ENCODE measurements at places on chromosomes 6 and 20. TPM values are rescaled to one million over a fixed set of nuclear protein-coding genes. Genes with fewer than 3 reads are reported as not detected.
A peak's percentile ranks its signal among the peaks of the same experiment; 100 is the strongest.

The FNDC1 gene
- total RNA-seq = 0.17 TPM

GRCh38 chr6:114121913-114122662 is 151.1 kb upstream of the HDAC2 start:
- DNase-seq = no peak

GRCh38 chr20:61520893-61521460 is 268.9 kb downstream of the CDH4 start:
- no peak for DNase-seq

DNA sequence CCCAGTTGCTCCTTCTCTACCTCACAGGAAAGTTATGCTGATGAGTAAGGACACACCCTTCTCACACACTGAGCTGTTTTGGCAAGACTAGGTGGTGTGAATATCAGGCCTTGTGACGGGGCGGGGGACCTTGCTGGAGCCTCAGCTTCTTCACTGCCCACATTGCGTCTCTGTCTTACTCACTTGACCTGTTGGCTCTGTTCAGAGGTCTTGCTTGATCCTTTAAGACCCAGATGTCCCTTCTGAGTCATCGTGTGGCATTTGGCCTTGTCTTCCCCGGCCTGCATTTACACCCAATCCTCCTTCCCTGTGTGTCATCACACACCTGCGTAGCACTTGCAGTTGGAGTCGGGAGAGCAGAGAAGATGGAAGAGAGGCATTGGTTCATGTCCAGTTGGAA is 8.3 kb upstream of the PRND start:
- DNase-seq = no peak

- no peak for DNase-seq
Observed at GRCh38 chr20:61803416-61803914, 262.2 kb downstream of the TAF4 start.

GRCh38 chr6:7122684-7123083 is 14.9 kb downstream of the RREB1 start:
- DNase-seq = no peak

- no peak for DNase-seq
Observed at GRCh38 chr6:92428448-92428847, 990.9 kb downstream of the EPHA7 start.

The TRIM10 gene
- total RNA-seq = 2.7 TPM

The RCAN2 gene
- 2.2 TPM for total RNA-seq

The CST7 gene
- total RNA-seq = not detected

DNA sequence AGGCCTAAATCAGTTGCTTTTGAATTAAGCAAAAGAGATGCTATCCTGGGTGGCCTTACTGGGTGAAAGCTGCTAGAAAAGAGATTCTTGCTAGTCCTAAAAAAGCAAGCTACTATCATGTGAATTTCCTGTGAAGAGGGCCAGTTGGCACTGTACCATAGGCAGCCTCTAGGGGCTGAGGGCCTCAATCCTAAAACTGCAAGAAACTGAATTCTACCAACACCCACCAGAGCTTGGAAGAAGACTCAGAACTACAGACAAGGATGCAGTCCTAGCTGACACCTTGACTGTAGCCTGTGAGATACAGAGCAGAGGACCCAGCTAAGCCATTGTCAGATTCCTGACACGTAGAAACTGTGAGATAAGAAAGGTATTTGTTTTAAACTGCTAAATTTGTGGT is 24.5 kb downstream of the CLIC5 start:
- DNase-seq = no peak

The GTF2H4 gene
- 70.5 TPM for total RNA-seq

- no peak for DNase-seq
Observed at GRCh38 chr6:45069091-45069490, 259.0 kb upstream of the RUNX2 start.

- DNase-seq = no peak
Observed at GRCh38 chr20:11497545-11497944, 420.1 kb upstream of the BTBD3 start.

DNA sequence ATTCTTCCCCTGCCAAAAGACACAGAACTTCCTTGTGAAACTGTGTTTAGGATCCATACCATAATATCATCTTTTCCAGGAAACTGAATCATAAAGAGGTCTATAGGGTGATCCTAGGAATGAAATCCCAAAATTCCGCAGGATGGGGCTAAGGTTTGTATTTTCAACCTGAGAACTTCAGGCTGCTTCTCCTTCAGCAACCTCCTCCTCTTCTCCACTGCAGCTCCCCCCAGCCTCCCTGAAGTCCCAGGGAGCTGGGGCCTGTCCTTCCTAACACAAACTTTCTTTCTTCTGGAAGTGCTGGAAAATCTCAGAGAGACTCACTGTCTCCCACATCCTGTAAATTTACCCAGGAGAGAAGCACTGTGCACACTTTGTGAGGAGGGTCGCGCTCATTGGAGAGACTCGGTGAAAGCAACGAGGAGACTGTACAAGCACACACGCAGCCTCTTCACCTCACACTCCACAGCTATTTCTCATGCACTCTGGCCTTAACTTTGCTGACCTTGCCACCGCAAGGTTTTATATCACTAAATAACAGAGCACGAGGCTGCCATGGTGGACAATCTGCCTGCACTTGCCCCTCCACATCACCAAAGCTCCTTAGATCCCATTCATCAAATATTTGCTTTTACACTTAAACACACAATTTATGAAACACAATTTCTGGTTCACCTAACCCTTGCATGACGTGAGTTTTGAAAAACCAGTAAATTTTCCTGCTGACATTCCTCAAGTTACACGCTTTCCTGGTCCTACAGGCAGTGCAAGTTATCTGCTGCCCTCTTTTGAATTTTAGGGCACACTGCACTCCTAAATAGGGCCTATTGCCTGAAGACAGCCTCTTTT is 14.3 kb downstream of the ID4 start:
- peak; percentile 72 for DNase-seq

DNA sequence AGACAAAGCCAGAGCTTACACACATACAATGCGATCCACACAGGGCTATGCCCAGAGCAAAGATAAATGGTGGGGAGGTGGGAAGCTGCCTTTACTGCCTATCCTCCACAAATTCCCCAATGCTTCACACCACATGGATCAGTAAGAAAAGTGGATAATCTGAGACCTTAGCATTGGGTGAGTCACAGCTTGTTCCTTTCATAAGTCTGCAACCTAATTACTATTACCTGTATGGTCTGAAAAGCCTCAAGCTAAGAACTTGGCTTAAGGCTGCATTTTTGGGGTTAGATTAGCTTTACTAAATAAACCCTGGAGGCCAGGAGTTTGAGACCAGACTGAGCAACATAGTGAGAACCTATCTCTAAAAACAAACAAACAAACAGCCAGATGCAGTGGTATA is 66.0 kb upstream of the BTBD3 start:
- no peak for DNase-seq

- DNase-seq = no peak
Observed at GRCh38 chr6:127022302-127022701, 96.2 kb upstream of the RSPO3 start.

DNA sequence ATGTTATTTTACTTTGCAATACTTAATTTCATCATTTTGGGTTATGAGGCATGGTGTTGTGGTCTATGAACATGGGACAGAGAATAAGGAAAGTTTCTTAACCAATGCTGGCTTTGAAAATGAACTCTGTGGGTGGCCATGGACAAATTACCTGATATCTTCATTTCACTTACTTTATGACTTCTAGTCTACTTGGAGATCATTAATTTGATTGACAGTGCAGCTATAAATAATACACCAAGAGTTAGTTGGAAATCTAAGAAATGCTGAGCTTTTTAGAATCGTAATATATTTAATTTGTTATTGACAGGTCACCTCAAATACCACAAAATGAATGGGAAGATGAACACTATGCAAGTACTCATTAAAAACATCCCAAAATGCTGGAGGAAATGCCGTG is 140.4 kb downstream of the CENPW start:
- DNase-seq = no peak

DNA sequence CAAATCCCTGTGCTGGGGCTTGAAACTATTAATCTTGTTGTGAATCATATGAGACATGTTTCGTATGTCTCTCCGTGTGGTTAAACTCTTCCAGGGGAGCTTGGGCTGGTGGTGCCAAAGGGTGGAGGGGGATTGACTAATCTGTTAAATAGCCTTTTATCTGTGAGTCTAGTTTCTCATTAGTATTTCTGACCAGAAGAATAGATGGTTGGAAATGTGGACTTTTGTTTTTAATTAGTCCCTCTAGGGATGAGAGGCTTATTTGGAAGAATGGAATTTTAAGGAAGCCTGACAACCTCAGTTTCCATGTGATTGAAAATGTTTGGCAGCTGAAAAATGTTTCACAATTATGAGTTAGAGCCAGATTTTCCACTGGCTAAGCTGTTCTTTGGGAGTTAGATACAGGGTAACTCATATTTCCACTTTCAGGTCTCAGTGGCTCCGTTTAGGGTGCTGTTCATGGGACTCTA is 117.3 kb downstream of the BCKDHB start:
- no peak for DNase-seq

DNA sequence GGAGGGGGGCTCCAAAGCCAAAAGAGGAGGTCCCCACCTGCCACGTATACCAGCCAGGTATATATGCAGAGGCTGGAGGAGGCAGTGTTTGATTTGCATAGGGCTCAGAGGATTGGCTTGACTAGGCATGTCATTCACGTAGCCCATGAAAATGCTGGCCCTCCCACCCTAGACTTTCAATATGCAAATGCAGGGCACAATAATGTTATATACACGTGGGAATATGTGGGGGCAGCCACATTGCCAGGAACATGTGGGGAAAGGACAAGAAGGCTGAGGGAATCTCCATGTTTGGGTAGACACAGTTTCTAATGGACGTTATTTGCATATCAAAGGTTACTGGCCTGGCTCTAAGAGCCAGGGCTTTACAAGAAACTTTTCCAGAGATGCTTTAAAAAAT is 301.8 kb downstream of the FARS2 start:
- DNase-seq = no peak

The TNF gene
- 0.68 TPM for total RNA-seq

DNA sequence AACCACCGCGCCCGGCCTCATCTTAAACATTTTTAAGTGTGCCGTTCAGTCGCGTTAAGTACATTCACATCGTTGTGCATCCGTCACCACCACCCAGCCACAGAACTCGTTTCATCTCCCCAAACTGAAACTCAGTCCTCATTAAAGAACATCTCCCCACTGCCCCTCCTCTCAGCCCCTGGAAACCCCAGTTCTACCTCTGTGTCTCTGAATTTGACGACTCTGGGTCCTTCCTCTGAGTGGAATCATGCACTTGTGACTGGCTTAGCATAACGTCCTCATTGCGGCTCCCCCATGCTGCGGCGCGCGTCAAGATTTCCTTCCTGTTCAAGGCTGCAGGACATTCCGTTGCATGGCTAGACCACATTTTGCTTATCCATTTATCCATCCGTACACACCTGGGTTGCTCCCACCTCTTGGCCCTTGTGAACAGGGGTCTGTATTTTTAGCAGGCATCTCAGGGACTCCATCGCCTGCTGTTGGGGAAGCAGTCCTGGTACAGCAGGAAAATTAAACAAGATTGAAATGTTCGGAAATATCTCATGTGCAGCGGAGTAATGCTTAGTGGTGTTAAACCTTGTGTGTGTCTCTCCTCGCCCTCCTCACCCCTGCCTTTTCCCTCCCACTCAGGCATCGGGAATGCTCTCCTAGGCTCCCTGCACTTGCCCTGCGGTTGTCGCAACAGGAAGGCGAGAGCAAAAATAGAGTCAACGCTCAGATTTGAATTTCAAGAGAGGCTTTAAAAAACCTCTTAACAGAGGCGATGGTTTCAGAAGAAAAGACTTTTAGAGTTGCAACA is 127.9 kb downstream of the PXDC1 start:
- no peak for DNase-seq

DNA sequence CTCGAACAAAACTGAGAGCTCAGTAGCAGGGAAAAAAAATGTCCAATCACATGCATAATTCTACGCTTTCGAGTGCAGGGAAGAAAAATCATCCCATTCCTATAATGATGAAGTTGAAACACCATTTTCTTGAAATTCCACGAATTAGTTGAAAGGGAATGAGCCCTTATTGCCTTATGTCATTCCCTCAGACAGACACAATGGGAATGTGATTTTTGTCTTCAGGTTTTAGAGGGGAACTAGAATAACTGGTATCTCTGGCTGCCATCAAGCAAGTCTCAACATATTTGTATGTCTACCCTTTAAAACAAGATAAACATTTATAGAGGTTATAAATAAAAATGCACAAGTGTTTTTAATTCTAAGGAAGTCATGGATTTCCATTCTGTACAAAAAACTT is 87.9 kb downstream of the KIF13A start:
- no peak for DNase-seq

- no peak for DNase-seq
Observed at GRCh38 chr6:148240861-148241477, 101.7 kb upstream of the SASH1 start.

The TOX2 gene
- total RNA-seq = not detected

DNA sequence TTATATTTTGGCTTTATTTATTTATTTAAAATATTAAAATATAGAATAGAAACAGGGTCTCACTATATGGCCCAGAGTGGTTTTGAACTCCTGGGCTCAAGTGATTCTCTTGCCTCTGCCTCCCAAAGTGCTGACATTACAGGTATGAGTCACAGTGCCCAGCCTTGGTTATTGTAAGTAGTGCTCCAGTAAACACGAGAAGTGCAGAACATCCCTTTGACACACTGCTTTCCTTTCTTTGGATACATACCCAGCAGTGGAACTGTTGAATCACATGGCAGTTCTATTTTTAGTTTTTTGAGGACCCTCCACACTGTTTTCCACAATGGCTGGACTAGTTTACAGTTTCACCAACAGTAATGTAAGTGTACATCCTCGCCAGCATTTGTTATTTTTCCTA is 203.9 kb downstream of the PHF3 start:
- DNase-seq = no peak

All from Calu3 (cell line).